ENCODE measurements at places on chromosomes 12 and 14.

GRCh38 chr14:57578801-57579200 is 85.1 kb upstream of the CCDC198 start:
- DNase-seq: no peak

- no peak for DNase-seq
These were observed 11.9 kb downstream of the KLRG1 start for GRCh38 chr12:9001233-9001632.

- no peak for DNase-seq
These were observed 4.5 kb upstream of the DNAH10 start for GRCh38 chr12:123757561-123757960.

GRCh38 chr12:38490941-38491340 is 174.4 kb downstream of the ALG10B start:
- DNase-seq: no peak

- no peak for DNase-seq
These were observed 190.5 kb downstream of the PHETA1 start for GRCh38 chr12:111178181-111179081.

- no peak for DNase-seq
These were observed 498.3 kb downstream of the KCNH5 start for GRCh38 chr14:62546862-62547474.

DNA sequence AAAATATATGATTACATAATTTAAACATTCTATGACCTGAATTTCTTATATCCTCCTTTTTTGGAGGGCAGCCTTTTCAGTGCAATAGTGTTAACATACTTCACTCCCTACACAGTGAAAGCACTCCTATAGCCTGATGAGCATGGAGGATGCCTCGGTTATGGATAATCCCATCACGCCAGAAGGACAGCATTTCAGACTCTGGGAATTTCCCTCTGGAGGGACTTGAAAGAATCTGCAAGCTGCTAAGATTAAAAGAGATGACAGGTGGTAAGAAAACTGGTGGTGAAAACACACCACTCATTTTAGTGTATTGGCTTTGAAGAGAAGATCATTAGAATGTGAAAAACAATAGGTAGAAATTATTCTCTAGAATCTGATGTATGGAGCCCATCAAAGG is 99.3 kb upstream of the LMNTD1 start:
- DNase-seq: no peak

DNA sequence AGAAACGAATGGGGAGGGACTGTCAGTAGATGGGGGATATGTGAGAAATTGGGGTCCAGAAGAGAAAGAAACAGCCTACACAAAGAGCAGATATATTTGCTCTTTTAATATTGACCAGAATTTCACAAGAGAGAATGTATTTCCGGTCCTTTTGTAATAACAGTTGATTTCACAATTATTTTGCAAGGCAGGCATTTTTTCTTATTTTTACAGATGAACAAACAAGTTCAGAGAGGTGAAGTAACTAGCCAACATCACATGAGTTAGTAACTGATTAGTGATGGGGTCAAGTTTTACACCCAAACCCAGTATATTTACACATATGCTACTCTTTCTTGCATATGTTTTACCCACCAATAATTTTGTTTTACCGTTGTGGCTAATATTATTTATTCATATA is 188.2 kb downstream of the NAV3 start:
- no peak for DNase-seq

DNA sequence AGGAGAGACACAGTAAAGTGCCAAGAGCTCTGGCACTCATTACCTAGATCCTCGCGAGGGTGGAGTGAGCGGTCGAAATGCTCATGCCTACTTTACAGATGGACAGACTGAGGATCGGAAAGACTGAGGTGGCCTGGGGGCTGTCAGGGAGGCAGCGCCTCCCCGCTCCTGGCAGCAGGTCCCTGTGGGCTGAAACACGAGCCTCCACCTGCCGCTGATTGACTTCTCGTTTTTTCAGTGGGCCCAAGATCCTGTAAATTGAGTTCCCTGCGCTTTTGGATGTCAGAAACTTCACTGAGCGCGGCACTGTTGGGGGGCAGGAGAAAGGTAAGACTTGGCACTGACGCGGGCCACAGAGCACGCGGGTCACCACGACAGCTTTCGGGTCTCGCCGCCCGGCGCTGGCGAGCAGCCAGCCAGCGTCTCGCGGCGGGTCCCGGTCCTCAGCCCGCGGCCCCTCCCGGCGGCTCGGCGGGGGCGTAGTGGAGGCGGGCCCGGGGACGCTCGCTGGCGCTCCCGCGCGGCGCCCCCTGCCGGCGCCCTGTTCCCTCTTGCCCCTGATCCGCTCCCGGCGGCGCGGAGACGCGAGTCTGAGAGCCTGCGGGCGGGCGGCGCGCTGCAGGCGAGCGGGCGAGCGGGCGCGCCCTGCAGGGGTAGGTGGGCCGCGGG is 552 bp upstream of the SCN8A start:
- peak; percentile 72 for DNase-seq

DNA sequence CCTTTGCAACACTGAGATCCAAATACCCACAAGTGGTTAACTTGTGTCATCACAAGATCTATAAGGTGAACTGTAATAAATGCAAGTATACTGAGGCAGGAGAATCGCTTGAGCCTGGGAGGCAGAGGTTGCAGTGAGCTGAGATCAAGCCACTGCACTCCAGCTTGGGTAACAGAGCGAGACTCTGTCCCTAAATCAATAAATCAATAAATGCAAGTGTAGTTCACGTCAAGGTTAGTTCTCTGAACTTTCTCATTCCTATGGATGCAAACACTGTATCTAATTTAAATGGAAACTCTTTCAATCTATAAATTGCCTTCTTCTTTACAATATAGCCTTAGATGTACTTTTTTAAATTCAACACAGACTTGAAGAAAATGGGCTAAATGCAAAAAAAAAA is 3.2 kb downstream of the MAGOHB start:
- no peak for DNase-seq

DNA sequence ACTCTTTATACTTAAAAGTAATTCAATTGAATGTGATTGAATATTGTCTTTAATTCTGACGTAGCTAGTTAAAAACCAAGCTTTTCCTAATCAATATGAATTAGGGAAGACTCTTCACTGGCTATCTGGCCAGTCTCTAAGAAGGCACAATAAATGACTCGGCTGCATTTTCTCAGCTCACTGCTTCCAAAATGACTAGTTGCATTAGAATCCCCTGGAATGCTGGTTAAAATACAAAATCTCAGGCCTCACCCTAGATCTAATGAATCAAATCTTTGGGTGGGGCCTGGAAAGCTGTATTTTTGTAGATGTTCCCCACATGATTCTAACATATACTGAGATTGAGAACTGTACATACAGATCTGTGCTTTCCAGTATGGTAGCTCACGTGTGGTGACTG is 242.1 kb downstream of the CHST11 start:
- DNase-seq: no peak

- no peak for DNase-seq
These were observed 323.3 kb upstream of the RTL1 start for GRCh38 chr14:101226603-101227425.

All from NCI-H1092 (cell line).